SW 1271 (cell line): ENCODE measurements at places on chromosomes 11 and 22.

DNA sequence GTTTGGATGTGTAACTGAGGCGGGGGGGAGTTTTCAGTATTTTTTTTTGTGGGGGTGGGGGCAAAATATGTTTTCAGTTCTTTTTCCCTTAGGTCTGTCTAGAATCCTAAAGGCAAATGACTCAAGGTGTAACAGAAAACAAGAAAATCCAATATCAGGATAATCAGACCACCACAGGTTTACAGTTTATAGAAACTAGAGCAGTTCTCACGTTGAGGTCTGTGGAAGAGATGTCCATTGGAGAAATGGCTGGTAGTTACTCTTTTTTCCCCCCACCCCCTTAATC, 2.3 kb downstream of the MALAT1 start:
- no peak for DNase-seq

DNA sequence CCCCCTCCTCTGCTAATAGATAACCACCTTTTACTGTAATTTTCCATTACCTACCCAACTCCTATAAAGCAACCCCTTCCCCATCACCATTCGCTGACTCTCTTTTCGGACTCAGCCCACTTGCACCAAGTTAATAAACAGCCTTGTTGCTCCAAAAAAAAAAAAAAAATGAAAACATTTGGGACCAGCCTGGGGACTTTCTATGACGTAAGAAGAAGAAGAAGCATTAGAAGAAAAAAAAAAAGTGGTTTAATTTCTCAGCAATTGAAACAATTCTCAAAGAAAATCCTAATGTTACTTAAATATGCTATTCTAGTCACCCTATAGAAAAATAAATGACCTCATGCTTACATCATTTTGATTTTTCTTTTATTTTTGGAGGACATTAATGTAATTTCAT, 301.5 kb upstream of the ANO3 start:
- no peak for DNase-seq

DNA sequence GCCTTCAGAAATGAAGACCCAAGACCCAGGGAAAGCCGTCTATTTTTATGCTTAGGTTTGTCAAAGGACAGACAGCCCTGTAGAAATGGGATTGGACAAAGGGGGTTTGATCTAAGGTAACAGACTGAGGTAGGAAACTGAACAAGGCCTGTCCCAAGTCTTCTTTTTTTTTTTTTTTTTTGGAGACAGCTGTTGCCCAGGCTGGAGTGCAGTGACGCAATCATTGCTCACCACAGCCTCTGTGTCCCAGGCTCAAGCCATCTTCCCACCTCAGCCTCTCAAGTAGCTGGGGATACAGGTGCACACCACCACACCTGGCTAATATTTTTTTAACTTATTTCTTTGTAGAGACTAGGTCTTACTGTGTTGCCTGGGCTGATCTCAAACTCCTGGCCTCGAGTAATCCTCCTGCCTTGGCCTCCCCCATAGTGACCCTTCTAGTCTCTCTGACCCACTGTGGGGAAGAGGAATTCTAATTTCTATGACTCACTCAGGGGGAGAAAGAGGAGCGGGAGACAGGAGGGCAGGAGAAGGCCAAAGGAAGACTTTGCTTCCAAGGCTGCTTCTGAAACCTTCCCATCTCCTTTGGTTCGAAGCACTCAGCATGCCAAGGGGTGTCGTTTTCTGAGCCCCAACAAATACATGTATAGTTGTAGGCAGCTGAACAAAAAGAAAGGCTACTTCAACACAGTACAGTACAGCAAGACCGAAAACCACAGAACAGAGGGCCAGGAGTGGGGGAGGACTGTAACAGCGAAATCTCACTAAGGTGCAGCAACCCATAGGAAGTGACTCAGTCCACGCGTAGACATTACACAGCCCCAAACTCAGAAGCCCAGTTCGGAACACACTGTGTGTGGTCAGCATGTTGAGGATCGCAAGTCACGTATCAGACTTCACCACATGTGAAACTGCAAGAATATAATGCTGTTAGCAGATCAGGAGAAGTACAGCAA, 872 bp downstream of the TMA7B start:
- DNase-seq: no peak

DNA sequence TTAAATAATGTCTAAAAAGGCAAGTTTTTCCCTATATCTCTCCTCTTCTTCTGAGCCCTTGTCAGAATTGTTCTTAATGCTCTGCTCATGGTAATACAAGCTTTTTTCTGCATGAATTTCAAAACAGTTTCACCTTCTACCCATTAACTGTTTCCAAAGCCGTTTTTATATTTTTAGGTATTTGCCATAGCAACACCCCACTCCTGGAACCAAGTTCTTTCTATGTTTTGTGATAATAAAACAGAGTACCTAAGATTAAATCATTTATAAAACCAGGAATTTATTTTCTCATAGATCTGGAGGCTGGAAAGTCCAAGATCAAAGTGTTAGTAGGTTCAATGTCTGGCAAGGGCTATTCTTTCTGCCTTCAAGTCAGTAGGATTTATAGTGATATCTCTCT, 497.4 kb downstream of the ETS1 start:
- no peak for DNase-seq

GRCh38 chr22:27578937-27579617, 222.5 kb downstream of the MN1 start:
- DNase-seq: no peak

- no peak for DNase-seq
These were observed 3.3 kb downstream of the BRD1 start for GRCh38 chr22:49824185-49824925.

DNA sequence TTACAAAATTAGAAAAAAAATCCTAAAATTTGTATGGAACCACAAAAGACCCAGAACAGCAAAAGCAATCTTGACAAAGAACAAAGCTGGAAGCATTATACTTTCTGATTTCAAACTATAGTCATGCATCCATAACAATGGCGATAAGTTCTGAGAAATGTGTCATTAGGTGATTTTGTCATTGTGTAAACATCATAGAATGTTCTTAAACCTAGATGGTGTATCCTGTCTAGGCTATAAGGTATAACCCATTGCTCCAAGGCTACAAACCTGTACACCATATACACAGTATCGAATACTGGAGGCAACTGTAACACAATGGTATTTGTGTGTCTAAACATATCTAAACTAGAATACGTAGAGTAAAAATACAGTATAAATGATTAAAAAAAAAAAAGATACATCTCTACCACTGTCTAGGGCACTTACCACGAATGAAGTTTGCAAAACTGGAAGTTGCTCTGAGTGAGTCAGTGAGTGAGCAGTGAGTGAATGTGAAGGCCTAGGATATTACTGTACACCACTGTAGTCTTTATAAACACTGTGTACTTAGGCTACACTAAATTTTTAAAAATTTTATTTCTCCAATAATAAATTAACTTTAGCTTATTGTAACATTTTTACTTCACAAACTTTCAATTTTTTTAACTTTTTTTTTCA, 18.1 kb upstream of the SC5D start:
- DNase-seq: no peak

- DNase-seq: no peak
These were observed 34.6 kb upstream of the KCNQ1OT1 start for GRCh38 chr11:2734181-2735052.

DNA sequence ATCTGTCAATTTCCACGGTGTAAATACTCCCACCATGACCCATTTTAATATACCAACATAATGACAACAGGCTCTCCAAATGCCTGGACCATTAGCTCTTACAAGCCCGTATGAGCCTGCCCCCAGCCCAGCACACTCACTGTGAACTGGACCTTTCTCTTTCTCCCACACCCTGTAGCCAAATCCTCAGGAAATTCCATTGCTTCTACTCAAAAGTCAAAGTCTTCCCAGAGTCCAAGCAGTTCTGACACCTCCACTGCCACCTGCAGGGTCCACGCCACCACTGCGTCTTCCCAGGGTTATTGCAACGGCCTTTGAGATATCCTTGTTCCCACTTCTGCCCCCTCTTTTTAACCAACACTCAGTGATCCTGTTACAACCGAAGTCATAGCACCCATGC, 110.1 kb upstream of the ASPHD2 start:
- peak; percentile 53 for DNase-seq

- no peak for DNase-seq
These were observed 15.3 kb upstream of the PRAME start for GRCh38 chr22:22574361-22574760.

DNA sequence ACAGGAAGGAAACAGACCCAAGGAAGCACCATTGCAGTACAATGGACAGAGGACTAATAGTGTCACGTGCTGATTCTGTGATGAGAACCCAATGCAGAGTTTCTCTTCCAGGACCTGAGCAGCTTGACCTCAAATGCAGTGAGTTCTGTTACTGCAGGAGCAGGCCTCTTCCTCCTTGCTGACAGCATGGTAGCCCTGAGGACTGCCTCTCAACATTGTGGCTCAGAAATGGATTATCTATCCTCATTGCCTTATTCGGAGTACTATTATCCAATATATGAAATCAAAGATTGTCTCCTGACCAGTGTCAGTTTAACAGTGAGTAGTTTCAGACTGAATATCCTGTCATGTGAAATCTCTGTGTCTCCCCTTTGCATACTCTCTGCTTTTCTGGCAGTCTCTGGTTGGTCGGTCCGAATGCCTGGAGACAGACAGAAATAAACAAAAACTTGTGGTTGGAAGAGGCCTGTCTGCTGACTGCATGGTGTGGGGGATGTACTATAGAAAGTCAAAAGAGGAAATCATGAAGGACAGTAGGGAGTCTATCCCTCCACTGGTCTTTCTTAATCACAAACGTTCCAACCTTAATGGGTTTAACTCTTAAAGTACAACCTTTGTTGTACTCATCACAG, 6.9 kb upstream of the MS4A14 start:
- no peak for DNase-seq

DNA sequence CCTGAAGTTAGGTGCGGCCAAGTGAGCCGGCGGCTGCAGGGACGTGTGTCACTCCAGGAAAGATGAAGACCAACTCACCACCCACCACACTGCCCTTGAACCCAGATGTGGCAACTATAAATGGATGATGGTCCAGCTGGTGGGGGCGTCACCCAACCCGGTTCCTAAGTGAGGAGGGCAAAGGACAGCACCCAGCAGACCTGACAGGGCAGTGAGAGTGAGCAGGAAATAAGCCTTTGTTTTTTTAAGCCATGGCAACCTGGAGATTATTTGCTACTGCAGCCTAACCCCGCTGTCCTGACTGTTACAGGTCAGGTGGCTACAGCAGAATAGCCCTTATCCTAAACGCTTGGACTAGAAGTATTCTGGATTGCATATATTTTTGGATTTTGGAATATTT, 228.9 kb downstream of the CTTN start:
- DNase-seq: no peak

GRCh38 chr11:44797051-44797450, 70.3 kb downstream of the TSPAN18 start:
- DNase-seq: no peak

- DNase-seq: no peak
These were observed 54.3 kb downstream of the PISD start for GRCh38 chr22:31607696-31608095.

GRCh38 chr11:61745781-61746441, 6.5 kb upstream of the MYRF start:
- DNase-seq: no peak

- no peak for DNase-seq
These were observed 782 bp upstream of the OSBPL5 start for GRCh38 chr11:3165916-3166267.

- no peak for DNase-seq
These were observed 607.1 kb downstream of the TBC1D22A start for GRCh38 chr22:47369431-47370015.

- DNase-seq: no peak
These were observed 1.1 kb upstream of the PELI3 start for GRCh38 chr11:66465373-66466224.

DNA sequence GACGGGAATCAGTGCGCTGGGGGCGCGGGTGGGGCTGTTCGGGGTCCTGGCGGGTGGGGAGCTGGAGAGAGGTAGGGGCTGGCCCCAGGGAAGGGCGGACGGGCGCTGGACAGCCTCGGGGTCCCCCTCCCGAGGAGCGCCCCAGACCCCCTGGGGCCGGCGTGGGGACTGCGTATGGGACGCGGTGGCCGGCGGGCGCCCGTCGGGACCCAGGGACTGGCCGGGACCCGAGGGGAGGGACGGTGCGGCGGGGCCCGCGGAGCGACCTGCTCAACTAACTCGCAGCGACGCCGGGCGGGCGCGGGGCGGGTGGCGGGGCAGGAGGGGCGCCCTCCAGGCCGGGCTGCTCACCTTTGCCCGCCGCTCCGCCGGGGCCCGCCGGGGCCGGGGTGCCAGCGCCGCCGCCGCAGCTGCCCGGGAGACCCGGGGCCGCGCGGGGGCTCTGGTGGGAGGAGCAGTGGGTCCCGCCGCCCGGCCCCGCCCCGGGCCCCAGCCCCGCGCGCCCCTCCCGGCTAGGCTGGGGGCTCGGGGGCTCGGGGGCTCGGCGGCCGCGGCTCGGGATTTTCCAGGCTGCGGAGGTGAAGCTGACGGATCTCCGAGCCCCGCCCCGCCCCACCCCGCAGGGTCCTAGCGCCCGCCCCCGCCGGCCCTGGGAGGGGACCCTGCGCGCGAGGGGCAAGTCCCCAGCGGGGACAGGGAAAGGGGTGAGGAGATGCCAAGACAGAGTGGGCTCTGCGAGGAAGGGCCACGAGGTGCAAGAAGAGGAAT, 12.3 kb downstream of the STARD10 start:
- no peak for DNase-seq

- DNase-seq: no peak
These were observed 114.2 kb upstream of the IGLL5 start for GRCh38 chr22:22773427-22773826.

DNA sequence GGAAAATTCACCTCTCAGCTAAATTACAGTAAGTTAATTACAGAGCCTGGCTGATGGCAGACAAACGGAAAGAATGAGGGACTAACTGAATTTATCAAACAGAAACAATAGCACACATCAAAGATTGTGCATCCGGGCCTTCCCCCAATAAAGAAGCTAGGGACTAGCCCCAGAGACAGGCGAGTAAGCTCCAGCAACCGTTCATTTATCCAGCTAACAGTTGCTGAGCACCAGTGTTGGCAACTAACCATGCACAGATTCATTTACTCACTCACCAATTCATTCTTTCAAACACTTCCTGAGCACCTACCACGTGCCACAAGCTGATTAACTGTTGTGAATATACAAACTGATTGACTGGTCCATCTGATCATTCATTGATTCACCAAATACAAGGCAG, 51.2 kb downstream of the SMCO4 start:
- DNase-seq: no peak
